CD4-positive, alpha-beta T cell (primary cell): ENCODE measurements at places on chromosomes 16 and 17.
A peak's percentile ranks its signal among the peaks of the same experiment; 100 is the strongest.

GRCh38 chr16:12235110-12235509 lies 258.6 kb downstream of the SNX29 start:
- DNase-seq, result no peak

GRCh38 chr17:77555741-77556291 lies 402.7 kb upstream of the TNRC6C start:
- DNase-seq, result no peak

DNA sequence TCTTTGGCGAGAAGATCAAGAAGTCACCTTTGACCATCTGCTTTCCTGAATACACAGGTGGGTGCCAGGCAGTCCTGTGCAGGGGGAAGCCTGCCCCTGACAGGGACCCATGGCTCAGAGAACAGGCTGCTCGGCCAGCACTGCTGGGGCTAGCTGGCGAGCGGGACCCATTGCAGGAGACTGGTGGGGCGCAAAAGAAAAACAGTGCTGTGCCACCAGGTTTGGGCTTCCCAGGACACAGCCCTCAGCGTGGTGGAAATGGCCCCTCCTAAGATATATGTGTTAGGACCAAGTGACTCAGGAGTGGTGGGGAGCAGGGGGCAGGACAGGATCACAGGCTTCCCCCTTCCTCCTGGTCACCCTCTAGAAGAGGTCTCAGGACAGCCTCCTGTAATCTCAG lies 73.9 kb downstream of the AMFR start:
- no peak for DNase-seq

GRCh38 chr17:4142107-4142900 lies 526 bp downstream of the ZZEF1 start:
- no peak for DNase-seq

GRCh38 chr17:7479213-7480088 lies at the start of gene ZBTB4:
Gene ZBTB4 (minus strand): TSS chr17:7479631. CDS start chr17:7466801, 12,830 bp downstream.
- peak; percentile 54 for DNase-seq

DNA sequence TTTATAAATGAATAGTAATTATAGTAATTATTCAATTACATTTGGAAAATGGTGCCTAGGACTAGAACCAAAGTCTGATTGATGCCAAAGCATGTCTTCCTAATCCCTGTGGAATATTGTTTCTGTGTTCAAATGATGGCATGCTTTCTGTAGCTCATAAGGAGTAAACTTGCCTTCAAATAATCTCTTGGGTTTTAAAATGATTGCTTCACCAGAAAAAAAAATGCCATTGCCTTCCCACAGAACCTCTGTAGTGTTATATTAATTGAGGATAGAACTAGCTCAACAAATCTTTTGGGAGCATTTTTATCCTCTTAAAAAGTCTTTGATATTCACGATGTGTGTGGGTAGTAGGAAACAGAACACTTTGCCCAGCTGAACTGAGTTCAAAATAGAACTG lies 7.7 kb upstream of the TMEM100 start:
- DNase-seq, result no peak

DNA sequence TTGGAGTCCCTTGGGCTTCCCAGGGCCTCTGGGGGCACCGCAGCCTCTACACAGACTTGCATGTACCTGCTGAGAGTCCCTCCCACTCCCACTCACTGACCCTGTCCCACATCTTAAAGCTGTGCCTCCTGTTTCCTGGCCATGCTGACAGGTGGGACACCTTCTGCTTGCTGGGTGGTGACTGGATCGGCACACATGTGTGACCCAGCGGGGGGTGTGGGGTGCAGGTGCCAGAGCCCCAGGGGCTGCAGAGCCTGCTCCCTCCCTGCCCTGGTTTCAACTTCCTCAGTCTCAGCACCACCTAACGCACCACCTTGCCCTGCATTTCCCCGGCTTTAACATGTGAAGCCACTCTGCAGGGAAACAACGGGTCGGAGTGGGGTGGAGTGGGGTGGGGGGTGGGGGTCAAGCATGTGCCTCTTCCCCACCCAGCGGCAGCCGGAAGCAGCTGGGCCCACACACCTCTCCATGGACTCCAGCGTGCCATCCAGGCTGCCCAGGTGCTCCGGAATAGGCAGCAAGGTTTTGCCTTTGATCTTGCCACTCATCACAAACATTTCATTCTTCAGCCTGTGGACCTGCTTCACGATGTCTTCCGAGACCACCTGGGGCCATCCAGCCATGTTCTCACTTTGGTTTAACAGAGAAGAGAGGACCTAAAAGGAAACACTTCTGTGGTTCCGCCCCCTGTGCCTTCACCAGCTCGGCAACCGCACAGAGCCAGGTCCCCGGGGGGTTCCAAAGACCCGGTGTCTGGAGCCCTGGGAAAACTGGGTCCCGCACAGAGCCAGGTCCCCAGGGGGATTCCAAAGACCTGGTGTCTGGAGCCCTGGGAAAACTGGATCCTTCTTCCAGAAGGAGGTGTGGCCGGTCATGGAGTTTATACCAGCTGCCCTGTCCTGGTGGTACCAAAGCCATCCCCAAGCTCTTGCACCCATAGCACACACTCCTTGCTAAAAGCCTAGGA lies 4.7 kb downstream of the DNAH17 start:
- DNase-seq, result no peak

DNA sequence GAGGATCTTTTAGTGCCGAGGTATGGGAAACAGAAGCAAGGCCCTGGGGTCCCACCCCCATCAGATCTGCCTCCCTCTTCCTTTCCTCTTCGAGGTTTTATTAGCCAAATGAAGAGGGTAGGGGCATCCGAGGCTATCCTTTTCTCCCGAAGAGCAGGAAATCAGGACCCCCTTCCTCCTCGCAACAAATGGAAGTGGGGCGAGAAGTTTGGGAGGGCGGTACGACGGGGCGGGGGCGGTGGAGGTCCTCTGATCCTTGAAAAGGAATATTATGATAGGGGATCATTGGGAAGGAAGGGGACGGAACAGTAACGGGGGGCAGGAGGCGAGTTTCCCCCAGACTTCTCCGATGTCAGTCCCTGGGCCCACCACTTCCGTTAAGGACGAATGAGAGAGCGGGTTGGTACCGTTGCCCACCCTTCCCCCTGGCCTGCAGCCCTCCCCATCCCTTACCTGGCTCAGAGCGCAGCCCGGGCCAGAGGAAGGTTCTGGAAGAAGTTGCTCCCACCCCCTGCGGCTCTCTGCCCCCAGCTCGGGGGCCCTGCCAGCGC lies 309 bp downstream of the FOXJ1 start:
- no peak for DNase-seq

GRCh38 chr17:6913608-6914443 lies 82.0 kb upstream of the ALOX12 start:
- peak; percentile 56 for DNase-seq

DNA sequence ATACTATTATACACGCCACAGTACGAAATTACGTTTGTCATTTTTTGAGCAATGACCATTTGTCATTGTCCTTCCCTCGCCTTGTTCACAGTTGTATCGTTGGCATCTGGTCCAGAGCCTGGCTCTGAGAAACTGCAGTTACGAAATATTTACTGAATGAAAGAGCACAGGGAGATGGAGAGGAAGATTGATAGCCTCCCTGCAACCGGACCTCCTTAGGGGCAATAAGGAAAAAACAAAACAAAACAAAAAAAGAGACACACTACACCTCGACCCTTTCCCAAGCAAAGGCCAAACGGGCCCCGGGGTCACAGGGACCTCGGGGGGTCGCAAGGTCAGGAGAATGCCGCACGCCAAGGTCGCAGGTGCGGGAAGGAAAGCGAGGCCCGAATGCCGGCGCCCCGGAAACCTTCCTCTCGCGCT lies 857 bp downstream of the GOT2 start:
- no peak for DNase-seq

DNA sequence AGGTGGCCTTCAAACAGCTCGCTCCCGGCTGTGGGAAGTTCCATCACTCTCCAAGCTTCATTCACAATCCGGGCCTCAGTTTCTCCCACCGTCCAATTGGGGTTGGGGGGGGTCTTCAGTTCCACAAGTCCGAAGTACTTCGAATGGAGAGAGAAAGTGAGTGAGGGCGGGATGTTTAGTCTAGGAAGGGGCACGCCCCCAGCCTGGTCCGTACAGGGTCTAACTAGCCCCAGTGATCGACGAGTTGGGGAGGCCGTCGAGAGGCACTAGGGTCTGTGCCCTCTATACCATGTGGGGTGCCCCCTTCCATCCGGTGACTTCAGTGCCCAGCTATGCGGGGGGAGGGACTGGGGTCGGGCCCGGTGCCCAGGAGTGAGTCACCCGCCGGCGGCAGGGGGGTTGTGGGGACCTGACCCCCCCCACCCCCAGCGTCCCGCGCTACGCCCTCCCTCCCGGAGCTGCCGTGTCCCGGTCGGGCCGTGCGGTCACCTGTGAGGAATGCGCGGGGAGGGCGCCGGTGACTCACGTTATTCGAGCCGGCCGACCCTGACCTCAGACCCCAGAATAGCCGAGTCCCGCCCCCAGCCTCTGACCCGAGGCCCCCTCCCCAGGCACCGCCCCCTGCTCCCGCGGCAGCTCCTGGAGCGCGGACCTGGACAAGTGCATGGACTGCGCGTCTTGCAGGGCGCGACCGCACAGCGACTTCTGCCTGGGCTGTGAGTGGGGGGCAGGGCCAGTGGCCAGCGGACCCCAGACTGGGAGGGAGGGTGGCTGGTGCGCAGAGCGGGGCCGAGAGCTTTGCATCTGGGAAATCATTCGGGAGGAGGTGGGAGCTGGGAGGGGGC lies 658 bp downstream of the TNFRSF12A start:
- DNase-seq, result peak; percentile 47

DNA sequence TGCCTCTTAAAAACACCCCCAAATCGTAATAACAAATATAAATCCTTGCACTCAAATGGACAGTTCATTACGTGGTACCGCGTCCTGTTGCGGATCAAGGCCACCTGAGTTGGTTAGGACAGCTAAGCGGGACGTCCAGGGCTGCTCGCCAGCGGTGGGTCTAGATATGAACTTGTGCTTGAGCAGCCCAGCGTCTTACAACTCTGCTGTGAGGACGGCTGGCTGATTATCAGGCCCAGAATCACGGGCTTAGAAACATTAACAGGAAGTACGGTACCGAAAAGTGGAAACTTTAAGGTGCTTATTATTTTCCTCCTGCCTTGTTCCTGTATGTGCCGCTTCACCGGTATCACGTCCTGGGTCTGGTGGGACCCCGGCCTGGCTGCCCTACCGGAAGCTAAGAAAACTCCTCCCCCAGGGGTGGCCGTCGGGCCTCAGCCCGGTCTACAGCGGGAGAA lies 832 bp upstream of the SRRM2 start:
- DNase-seq, result no peak

DNA sequence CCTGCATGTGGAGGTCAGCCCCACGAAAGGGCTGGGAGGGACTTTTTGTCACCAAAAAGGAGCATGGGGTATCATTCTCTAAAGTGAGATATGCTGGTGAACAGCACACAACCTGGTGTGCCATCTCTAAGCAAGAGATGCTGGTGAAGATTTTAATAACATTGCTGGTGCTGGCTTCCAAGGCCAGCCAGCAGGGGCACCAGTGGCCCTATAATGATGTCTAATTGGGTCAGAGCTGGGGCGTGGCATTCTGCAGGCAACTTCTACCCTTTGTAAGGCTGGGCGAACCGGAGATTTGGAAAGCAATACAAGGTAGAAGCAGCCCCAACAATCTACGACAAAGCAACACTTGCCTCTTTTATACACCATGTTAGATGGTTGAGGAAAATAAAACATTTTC lies 16.8 kb downstream of the SDR42E1 start:
- no peak for DNase-seq

DNA sequence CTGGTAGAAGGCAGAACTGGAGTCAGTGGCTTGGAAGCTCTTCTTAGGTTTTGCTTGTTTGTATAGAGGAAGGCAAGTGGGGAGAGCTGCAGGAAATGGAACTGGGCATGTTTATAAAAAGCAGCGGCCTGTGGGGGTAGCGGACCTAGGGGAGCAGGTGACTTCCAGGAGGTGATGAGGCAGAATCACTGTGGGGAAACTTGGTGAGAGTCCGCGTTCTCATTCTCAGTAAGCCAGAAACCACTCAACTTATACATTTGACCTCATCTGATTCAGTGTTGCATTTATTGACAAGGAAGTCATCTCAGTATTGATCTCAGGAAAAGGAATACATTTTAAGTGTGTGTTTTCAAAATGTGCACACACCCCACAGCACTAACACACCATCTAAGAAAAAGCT lies 299.8 kb downstream of the CNTNAP4 start:
- DNase-seq, result no peak

DNA sequence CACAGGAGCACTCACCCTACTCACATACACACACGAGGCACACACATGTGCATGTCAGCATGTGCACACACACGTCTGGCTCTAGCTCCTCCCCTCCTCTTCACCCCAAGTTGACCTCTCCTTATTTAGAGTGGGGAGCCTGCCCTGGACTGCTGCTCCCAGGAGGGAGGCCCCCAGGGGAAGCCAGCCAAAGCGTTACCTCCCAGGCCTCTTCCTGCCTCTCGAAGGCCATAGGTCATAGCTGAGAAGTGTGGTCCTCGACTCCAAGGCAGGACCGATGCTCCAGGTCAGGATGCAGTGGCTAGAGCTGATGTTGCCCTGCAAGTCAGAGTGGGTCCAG lies 18.8 kb downstream of the POLR3K start:
- DNase-seq, result no peak

GRCh38 chr17:81551458-81552243 lies 502 bp downstream of the FAAP100 start:
- no peak for DNase-seq

DNA sequence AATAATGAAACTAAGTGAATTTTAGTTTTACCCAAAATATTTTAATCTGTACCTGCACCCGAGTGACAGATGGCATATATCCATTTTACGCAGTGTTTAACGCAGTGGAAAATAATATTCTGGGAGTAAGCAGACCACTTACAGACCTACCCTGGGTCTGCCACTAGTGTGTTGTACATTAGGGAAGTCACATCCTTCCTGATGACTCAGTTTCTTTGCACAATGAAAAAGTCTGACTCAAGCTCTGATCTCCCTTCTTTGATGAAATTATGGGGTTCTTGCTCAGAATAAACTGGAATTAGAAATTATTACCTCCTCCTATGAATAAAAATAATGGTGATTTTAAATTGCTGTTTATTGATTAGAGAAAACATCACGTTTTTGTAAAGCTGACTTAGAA lies 123.2 kb upstream of the AXIN2 start:
- DNase-seq, result no peak

DNA sequence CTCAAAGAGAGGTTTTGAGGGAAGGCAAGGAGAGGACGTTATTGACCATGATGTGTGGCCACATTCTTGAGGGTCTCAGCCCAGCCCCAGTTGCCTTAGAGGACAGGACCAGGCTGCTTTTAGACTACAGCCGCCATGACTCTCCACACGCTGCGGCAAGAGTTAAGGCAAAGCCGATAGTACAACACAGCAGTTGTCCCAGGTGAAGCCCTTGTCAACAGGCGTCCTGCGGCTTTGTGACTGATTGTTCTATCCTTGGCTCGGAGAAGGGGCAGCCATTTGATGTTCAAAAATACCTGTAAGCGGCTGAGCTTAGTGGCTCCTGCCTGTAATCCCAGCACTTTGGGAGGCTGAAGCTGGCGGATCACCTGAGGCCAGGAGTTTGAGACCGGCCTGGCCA lies 28.8 kb downstream of the TMEM92 start:
- DNase-seq, result no peak

GRCh38 chr17:9987779-9988585 lies 82.9 kb upstream of the RCVRN start:
- DNase-seq, result peak; percentile 53
